GM23338 (cell line): ENCODE measurements at places on chromosomes 7 and 10. TPM values are rescaled to one million over a fixed set of nuclear protein-coding genes. Genes with fewer than 3 reads are reported as not detected.

- no peak for DNase-seq
Measured at GRCh38 chr10:36473122-36473521, 652.3 kb upstream of the ANKRD30A start.

GRCh38 chr10:34351161-34351560 lies 463.9 kb downstream of the PARD3 start:
- no peak for DNase-seq

CELF2 gene
- total RNA-seq, result 22.5 and 22.9 TPM in 2 replicates

GRCh38 chr7:151630851-151631569 lies 111.3 kb upstream of the RHEB start:
- no peak for DNase-seq

- no peak for DNase-seq
Measured at GRCh38 chr10:17675638-17676037, 31.7 kb downstream of the STAM start.

DNA sequence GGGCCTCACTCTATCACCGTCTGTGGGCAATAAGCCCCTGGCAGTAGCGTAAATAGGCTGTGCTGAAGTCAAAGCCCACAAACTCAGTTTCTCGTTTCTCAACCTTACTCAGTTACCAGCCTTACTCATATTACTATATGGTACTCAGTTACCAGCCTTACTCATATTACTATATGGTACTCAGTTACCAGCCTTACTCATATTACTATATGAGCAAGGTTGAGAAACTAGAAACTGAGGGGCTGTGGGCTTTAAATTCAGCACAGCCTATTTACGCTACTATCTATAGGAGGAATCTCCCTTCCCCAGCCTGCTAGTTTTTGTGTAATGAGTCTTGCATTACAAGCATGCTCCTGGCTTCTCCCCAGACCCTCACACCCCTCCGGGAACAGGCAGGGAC lies 35.4 kb downstream of the CCDC3 start:
- no peak for DNase-seq

GRCh38 chr7:118082506-118082905 lies 101.5 kb upstream of the LSM8 start:
- DNase-seq, result no peak

DNA sequence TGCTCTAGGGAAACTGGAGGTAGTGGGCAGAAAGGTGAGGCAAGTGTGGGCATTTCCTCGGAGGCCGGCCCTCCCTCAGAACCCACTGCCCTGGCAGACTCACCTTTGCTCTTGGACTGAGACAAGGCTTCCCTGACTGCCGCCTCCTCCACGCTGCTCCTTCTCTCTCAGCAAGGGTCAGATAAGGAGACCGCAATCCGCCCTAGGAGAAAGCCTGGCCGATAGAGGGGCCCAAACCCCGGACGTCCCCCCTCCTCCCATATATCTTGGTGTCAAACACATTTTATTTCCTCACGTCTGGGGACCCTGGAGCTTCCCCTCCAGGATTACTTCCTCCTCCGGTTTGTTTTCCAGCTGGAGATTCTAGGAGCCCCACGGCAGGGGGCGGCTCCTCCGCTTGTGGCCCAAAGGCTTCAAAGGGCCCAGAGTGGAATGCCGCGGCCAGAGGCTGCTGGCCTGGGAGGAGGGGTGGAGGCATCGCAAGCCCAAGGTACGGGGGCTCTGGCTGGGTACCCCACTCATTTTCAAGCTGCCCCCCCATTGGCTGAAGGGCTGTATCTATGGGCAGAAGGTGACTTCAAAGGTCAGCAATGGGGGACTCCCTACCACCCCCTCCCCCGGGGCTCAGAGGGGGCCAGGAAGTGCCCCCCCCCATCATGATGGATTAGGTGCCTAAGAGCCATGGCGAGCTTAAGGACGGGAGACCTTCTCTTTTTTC lies 31.7 kb upstream of the LBX1 start:
- DNase-seq, result peak; percentile 87

CYP3A4 gene
- not detected in 2 replicates for total RNA-seq

SLC26A4 gene
- total RNA-seq, result 0.07 TPM in 1 of 2 replicates, not detected in the other

STMP1 gene
- total RNA-seq, result 23.0 and 25.1 TPM in 2 replicates

GRCh38 chr7:28107960-28108359 lies 72.6 kb downstream of the JAZF1 start:
- DNase-seq, result no peak

DNA sequence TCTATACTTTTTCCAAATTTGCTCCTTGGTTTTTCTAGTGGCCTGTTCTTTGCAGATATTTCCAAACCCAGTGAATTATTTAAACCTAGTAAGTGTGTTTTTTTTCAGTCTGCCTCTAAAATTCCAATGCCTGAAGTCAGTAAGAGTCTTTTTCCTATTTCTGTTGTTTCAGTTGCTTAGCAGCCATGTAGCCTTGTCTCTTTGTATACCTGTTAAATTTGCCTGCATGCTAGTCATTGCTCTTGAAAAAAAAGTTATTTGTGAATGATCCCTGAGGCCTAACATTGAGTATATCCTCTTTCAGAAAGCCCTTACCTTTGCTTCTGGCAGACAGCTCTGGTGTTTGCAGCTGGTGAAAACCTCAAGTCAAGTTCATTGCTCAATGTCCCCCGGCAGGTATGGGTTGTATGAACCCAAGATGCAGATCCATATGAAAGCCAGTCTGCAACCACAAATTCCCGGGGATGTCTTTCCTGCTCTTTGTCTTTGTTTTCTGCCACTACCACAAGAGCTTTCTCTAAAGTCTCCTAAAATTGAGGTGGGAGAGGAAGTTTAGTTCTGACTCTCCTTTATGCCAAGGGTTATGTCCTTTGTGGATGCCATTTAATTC lies 35.7 kb downstream of the CH25H start:
- DNase-seq, result peak; percentile 42

DNA sequence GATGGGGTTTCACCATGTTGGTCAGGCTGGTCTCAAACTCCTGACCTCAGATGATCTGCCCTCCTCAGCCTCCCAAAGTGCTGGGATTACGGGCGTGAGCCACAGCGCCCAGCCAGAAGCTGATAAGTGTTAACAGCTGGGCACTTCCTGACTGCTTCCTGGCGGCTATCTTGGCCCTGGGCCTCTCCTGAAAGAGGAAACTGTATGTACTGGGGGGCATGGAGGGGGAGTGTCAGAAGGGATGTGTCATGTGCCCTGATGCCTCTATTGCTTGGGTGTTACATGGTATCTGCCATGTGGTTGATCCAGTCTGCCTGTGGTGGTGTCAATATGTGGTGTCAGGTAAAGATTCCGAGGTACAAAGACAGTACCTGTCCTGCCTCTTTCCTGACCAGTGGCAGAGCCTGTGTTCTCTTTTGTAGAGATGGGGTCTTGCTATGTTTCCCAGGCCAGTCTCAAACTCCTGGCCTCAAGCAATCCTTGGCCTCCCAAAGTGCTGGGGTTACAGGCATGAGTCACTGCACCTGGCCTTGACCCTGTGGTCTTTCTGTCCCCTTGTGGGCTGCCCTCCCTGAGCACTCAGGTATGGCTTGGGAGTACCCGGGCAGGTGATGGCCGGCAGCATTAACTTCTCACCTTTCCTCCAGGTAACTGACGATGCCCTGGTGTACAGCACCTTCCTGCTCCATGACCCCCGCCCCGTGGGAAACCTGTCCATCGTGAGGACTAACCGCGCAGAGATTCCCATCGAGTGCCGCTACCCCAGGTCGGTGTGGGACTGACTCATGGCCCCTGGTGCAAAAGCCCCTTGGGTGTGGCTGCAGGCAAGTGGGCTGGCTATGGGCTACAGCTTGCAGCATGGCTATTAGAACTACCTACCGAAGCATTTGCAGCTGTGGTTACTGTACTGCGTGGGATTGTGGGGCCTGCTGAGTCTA lies 4.4 kb downstream of the ZP3 start:
- DNase-seq, result no peak

MYL7 gene
- 2.4 TPM in 1 of 2 replicates, not detected in the other for total RNA-seq

MCM10 gene
- total RNA-seq, result 30.7 and 38.2 TPM in 2 replicates

- peak; percentile 69 for DNase-seq
Measured at GRCh38 chr7:44639671-44640321, 33.4 kb downstream of the OGDH start.

TSPAN33 gene
- 46.8 and 51.5 TPM in 2 replicates for total RNA-seq

TMEM178B gene
- total RNA-seq, result 9.4 and 15.6 TPM in 2 replicates

- DNase-seq, result peak; percentile 17
Measured at GRCh38 chr10:58435297-58435985, 50.2 kb downstream of the TFAM start.

- no peak for DNase-seq
Measured at GRCh38 chr10:8588135-8588534, 533.6 kb downstream of the GATA3 start.

PTF1A gene
- total RNA-seq, result not detected in 2 replicates

SDK1 gene
- 5.1 and 10.0 TPM in 2 replicates for total RNA-seq

DNA sequence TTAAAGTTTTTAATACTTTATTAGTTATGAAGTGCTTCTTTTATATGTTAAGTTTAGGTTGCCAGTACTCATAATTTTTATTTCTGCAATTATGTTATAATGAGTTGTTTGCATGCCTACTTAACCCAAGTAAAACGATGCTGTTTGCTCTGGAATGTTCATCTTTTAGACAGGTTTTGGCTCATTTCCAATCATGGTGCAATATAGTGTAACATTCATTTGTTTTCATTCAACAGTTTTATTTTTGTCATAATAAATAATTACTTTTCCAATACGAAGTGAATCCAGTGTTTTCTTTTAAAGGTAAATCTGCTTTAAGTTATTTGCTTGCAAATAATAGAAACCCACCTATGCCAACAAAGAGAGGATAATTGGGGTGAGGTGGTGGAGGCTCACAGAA lies 22.1 kb downstream of the ARL5B start:
- DNase-seq, result no peak

HMX2 gene
- total RNA-seq, result 0.97 and 2.6 TPM in 2 replicates

DNTT gene
- total RNA-seq, result not detected in 2 replicates

DNA sequence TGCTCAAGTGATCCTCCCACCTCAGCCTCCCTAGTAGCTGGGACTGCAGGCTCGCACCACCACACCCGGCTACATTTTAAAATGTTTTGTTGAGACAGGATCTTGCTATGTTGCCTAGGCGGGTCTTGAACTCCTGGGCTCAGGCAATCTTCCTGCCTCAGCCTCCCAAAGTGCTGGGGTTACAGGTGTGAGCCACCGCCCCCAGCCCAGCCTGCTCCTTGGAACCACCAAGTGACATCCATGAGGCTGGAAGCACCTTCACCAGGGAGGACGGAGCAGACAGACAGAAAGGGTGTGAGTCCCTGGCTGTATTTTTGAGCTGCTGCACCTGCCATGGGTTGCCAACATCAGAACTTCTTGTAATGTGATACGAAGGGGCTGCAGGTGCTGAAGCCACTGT lies 62.3 kb upstream of the UBE3C start:
- no peak for DNase-seq

PRKCQ gene
- 27.5 and 28.5 TPM in 2 replicates for total RNA-seq

DNA sequence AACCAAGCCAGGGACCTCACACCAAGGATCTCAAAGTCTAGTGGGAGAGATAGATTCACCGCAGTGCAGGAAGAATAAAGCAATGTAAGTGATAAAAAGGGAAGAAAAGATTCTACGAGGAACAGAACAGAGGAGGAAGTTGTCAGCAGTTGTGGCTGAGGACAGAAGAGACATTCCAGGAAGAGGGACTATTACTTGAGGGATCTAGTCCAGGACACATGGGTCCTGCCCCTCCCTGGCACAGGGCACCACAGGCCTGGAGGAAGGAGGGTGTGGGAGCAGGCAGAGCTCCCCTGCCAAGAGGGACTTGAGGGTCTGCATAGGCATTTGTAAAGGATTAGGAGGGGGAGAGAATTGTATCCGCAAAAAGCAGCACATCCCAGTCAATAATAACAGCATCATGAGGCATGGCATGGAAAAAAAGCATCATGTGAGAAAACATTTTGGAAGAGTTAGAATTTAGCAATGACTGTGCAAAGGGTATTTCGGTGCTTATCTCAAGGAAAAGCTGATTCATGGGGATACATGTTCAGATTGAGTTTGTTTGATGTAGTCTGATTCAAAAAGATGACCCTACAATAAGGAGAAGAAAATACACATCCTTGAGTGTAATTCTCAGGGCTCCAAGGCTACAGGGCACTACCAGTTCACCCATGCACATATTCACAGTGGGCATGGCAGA lies 12.7 kb downstream of the C10orf71 start:
- DNase-seq, result no peak

DNA sequence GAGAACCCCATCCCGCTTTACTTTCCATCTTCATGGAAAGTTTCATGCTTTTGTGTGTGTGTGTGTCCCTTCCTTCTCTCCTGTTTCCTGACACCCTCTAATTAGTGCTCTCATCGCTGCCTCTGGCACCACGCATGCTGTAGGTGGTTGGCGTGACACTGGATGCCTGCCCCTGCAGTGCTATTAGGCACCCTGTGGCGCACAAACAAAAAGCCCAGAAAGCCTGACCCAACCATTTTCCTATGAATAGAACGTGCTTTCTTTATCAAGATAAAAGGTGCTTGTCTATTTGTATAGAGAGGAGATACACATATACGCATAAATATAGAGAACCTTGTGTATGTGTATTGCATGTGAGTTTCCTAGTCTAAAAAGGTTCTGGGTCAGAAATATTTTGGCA lies 120.8 kb upstream of the CDCA7L start:
- DNase-seq, result peak; percentile 27

SPDYE1 gene
- total RNA-seq, result not detected in 2 replicates

DNA sequence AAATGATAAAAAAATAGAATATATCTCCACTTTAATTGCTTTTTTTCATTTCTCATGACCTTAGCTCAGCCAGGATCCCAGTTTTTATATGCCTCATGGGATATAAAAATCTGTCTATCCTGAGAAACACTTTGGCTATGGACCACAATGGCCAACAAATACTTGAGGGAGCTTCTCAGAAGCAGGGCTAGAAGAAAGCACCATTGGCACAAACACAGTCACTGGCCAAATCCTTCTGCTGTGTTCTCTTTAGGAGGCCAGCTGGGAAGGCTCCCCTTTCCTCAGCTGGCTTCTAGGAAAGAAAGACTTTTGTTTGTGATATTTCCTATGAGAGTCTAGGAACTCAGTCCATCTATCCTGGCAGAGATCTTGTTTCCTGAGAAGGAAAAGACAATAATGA lies 856.2 kb upstream of the GHITM start:
- no peak for DNase-seq

DNA sequence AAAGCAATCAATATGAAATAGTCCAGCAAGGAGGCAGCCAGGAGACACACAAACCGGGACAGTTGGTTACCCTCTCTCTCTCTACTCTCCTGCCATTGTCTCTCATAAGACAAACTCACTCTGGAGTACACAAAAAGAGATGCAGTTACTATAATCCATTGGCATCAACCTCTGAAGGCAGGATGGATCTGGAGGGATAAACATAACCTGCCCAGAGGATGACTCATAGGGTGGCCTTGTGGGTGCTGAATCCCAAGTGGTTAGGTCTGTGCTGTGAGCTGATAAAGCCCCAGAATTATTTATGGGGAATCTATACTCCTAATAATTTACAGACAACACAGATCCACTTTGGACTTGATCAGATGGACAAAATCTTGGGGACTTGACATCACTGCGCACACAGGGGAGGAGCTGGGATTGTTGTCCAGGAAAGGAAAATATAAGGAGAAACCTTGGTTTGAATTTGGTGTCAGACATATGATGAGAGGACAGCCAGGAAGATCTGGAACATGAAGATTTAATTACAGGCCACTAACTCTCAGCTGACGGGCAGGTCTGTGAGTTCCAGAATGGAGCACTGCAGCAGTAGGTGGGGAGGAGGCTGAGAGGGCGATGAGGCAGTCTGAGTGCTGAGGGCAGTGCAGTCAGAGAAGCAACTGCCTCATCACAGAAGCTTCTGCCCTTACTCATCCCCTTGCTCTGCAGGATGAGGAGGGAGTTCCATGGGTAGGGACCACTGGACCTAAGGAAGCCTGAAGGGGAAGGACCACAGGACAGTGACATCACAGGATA lies 113.9 kb upstream of the PRSS58 start:
- no peak for DNase-seq
